ENCODE measurements at places on chromosomes 12 and 14.

DNA sequence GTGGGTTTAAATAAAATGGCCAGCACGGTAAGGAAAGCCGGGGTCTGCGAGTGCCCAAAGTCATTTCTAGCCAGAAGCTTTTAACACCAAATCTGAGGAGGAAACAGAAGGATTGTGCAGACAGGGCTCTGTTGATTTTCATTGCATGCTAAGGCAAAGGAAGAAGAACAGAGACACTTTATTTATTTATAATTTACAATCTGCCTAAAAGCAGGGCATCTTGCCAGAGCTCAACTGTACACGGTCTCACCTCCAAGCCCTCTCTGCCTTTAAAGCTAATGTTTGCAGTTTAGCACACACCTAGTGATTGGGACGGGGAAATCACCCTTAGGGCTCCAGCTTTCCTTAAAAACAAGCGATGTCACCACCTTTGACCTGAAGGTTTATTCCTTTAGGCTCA lies 4.0 kb downstream of the KCNA5 start:
- DNase-seq: no peak

- no peak for DNase-seq
Observed at GRCh38 chr12:130405332-130405731, 67.6 kb downstream of the PIWIL1 start.

GRCh38 chr12:11859705-11860425 lies 210.4 kb downstream of the ETV6 start:
- DNase-seq: no peak

- no peak for DNase-seq
Observed at GRCh38 chr12:4812624-4813327, 92.6 kb downstream of the GALNT8 start.

DNA sequence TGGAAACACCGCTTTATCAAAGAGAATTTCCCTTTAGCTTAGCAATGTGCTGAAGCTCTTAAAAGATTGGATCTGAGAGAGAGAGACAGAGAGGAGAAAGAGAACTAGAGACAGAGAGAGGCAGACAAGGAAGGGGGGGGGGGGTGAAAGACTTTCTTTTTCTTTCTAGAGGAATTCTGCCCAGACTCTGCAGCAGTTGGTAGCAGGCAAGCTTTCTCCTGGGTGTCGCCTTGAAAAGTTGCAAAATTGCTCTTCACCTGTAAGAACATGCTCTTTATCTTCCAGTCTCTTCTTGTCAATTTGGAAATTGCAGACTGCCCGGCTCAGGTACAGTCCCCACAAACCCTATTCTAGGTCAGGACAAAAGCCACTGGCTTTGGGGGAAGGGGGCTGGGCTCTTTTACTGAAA lies 2.9 kb upstream of the OTX2 start:
- DNase-seq: no peak

DNA sequence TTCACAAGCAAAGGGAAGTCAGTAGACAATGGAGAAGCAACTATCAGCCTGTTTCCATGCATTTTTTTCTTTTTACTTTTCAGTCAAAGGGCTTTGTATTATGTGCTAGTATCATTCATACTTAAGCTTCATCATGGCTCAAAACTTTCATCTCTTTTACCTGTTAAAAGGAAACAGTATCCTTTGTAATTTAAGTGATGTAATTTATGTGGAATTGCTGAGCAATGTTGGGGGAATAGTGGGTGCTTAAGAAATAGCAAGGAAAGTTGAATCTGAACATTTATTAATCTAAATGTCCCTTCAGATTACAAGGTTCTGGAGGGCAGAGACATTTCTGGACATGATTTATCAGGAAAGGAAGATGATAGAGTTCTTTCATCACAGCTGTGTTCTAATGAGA lies 915.3 kb downstream of the VRK1 start:
- DNase-seq: no peak

GRCh38 chr12:103503546-103504480 lies 8.0 kb upstream of the C12orf42 start:
- DNase-seq: peak; percentile 24
